Gastroesophageal sphincter (tissue), 4 donors: ENCODE measurements at places on chromosomes 13 and 19.
A peak's percentile ranks its signal among the peaks of the same experiment; 100 is the strongest.

GRCh38 chr19:31910224-31910623, 435.2 kb upstream of the ZNF507 start:
- no peaks in the 10 kb centered on the region for H3K36me3 ChIP-seq
- H3K27ac ChIP-seq: no peak overlapping the region
- no peak overlapping the region for H3K4me3 ChIP-seq
- no peaks in the 10 kb centered on the region for H3K27me3 ChIP-seq
- peaks cover 5% of the 10 kb centered on the region for H3K4me1 ChIP-seq

DNA sequence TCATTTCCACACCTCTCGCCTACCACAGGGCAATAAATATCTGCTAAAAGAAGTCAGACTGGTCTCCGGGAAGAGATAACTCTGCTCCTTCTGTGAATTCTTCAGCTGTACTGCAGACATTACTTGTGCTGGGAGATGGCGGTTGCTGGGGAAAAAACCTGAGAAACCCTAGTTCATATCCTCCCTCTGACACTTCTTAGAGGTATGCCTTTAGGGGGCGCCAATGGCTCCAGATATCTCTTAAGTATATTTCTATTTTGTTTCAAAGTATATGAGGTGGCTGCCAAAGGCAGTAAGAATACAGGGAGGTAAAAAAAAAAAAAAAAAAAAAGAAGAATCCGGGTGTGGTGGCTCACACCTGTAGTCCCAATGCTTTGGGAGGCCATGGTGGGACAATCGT, 175.2 kb downstream of the PAN3 start:
- H3K36me3 ChIP-seq: no peaks in the 10 kb centered on the region
- H3K27me3 ChIP-seq: no peaks in the 10 kb centered on the region
- no peak for ATAC-seq
- H3K4me1 ChIP-seq: no peaks in the 10 kb centered on the region
- no peak overlapping the region for H3K4me3 ChIP-seq
- H3K27ac ChIP-seq: no peak overlapping the region

DNA sequence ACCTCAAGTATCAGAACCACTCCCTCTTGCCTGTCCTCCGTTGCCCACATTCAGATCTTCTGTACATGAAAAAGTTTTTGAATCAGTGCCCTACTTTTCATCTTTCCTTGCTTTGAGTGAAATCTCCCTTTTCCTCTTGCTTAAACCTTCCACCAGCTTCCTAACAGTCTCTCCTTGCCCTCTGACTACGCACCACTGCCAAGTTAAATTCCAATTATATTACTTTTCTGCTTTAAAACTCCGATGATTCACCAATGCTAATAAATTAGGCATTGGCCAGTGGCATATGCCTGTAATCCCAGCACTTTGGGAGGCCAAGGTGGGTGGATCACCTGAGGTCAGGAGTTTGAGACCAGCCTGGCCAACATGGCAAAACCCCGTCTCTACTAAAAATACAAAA, 30.7 kb upstream of the RFXAP start:
- ATAC-seq: no peak
- no peak overlapping the region for H3K27ac ChIP-seq
- no peaks in the 10 kb centered on the region for H3K36me3 ChIP-seq
- H3K4me1 ChIP-seq: no peaks in the 10 kb centered on the region
- H3K4me3 ChIP-seq: no peak overlapping the region
- H3K27me3 ChIP-seq: no peaks in the 10 kb centered on the region

DNA sequence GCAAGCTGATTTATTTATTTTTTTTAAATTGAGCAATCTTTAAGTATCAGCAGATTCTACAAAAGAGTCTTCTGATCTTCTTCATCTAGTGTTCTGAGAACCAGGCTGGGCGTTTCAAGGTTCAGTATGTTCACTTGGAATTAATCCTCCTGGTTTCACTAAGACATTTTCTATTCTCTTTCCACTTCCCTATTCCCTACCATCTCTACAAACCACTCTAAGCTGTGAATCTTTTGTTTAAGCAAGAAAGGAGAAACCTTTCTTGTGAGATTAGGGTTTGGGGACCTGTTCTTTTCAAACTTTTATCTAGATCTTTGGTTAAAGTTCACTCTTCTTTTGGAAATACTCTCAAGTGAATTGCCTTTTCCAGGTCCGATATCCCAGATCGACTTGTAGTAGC, 59.3 kb downstream of the URI1 start:
- no peak overlapping the region for H3K27ac ChIP-seq
- peaks cover 6% of the 10 kb centered on the region for H3K36me3 ChIP-seq
- H3K4me3 ChIP-seq: no peak overlapping the region
- ATAC-seq: no peak
- H3K4me1 ChIP-seq: peaks cover 14% of the 10 kb centered on the region

GRCh38 chr19:53621885-53622740, 9.7 kb upstream of the DPRX start:
- no peak overlapping the region for H3K27ac ChIP-seq
- no peaks in the 10 kb centered on the region for H3K36me3 ChIP-seq
- H3K4me3 ChIP-seq: no peak overlapping the region
- H3K4me1 ChIP-seq: no peaks in the 10 kb centered on the region
- H3K27me3 ChIP-seq: peaks cover 9% of the 10 kb centered on the region

- peaks cover 28% of the 10 kb centered on the region for H3K36me3 ChIP-seq
- peaks cover 52% of the 10 kb centered on the region for H3K4me1 ChIP-seq
- H3K27me3 ChIP-seq: no peaks in the 10 kb centered on the region
- peak overlapping the region; percentile 93 for H3K27ac ChIP-seq
- peak overlapping the region; percentile 51 for H3K4me3 ChIP-seq
These were observed 708 bp upstream of the ERCC1 start for GRCh38 chr19:45424191-45425058.

DNA sequence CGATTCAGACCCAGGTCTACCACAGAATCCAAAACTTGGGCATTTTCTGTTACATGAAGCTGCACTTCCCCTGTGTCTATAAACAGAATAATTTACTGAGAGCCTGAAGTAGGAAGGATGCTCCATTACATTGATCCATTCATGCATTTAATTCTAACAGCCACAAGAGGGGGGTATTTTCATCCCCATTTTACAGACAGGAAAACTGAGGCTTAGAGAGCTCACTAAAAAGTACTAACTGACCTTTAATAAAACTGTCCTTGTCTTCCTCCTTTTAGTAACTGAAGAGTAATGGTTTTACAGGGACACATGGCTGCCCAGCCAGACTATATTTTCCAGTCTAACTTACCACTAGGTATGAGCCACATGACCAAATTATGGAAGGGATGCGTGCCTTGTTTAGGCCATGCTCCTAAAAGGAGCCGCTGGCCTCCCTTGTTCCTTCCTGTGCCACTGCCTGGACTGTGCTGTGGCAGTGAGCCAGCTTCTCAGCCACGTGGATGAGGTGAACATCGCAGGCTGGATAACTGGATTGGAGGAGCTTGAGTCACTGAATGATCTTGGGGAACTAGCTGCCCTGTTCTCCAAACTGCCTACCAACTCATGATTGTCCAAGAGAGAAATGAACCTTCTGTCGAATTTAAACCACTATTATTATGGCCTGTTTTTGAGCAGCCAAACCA, 108.3 kb downstream of the DOCK9 start:
- peak; percentile 65 for ATAC-seq
- peaks cover 16% of the 10 kb centered on the region for H3K4me1 ChIP-seq
- H3K27ac ChIP-seq: peak overlapping the region; percentile 39
- no peak overlapping the region for H3K4me3 ChIP-seq
- H3K27me3 ChIP-seq: no peaks in the 10 kb centered on the region

DNA sequence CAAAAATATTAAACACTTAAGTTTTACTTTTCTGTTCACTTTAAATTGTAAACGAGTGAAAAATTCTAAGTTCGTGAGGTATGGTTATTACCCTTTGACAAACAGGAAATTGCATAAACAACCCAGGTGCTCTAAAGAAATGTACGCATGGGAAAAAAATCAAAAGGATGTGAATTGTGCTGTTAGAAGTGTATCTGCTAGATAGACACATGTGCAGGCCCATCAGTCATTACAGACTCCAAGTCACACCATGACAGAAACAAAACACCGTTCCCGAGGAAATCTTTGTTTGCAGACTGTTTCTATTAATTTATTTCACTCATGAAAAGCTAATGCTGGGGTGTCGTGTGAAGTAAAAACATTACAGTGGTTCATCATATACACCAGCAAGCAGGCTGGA, 17.0 kb upstream of the DOCK9 start:
- no peaks in the 10 kb centered on the region for H3K27me3 ChIP-seq
- no peaks in the 10 kb centered on the region for H3K4me1 ChIP-seq
- ATAC-seq: no peak
- H3K27ac ChIP-seq: no peak overlapping the region

GRCh38 chr13:113069861-113070805, 35.5 kb upstream of the F7 start:
- H3K27ac ChIP-seq: no peak overlapping the region
- no peak for ATAC-seq
- H3K4me1 ChIP-seq: no peaks in the 10 kb centered on the region

DNA sequence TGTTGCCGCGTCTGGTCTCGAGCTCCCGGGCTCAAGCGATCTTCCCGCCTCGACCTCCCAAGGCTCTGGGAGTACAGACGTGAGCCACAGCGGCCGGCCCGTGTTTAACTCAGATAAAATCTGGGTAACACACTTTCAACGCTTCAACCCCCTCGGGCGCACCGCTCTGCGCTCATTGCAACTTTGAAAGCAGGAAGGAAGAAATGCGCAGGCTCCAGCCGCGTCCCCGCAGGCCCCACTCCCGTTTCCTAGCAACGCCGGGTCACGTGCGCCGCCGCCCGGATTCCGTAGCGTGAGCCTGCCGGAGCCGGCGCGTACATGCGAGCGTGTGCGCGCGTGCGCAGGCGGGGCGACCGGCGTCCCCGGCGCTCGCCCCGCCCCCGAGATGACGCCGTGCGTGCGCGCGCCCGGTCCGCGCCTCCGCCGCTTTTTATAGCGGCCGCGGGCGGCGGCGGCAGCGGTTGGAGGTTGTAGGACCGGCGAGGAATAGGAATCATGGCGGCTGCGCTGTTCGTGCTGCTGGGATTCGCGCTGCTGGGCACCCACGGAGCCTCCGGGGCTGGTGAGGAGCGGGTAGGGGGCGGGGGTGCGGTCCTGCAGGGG, at the start of gene BSG:
Gene BSG (plus strand): TSS at position 457 of the 603 bp plus-strand sequence. CDS start 39 bp downstream, at position 496.
- H3K4me3 ChIP-seq: peak within 1 kb of the TSS; percentile 87
- H3K36me3 ChIP-seq: peaks cover 2% of the 10 kb centered on the region
- peaks cover 34% of the 10 kb centered on the region for H3K4me1 ChIP-seq
- peak; percentile 93 for ATAC-seq
- peak within 1 kb of the TSS; percentile 93 for H3K27ac ChIP-seq
- no peaks in the 10 kb centered on the region for H3K27me3 ChIP-seq
